ENCODE measurements at places on chromosomes 12 and 14. TPM values are rescaled to one million over a fixed set of nuclear protein-coding genes. Genes with fewer than 3 reads are reported as not detected.

The SDS gene
- not detected for total RNA-seq

- DNase-seq: no peak
Measured at GRCh38 chr12:21354641-21355040, 18.1 kb upstream of the IAPP start.

GRCh38 chr12:50922820-50923219 is 29.5 kb upstream of the HIGD1C start:
- no peak for DNase-seq

GRCh38 chr12:54134395-54134794 is 54.4 kb downstream of the SMUG1 start:
- no peak for DNase-seq

DNA sequence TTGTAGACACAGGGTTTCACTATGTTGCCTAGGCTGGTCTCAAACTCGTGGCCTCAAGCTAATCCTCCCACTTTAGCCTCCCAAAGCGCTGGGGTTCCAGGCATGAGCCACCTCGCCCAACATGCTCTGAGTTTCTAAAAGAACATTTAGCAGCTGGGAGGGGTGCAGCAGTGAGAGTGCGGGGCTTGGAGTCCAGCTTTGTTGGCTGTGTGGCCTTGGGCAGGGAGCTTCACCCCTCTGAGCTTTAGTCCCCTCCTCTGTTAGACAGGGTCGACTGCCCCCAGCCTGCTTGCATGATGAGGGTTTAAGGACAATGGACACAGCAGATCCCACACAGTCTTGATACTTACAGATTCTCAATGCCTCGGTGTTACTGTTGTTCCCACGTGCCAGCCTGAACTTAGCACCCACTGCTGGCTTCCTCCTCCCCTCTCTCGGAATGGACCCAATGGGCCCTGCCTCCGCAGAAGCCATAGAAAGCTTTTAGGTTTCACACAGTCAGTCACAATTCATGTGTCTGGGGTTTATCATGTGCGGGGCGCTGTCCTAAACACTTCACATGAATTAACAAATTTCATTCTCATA is 54.6 kb downstream of the PSMA6 start:
- DNase-seq: no peak

GRCh38 chr12:46490635-46491034 is 118.1 kb upstream of the SLC38A2 start:
- no peak for DNase-seq

GRCh38 chr12:98446682-98447081 is 68.7 kb upstream of the TMPO start:
- DNase-seq: no peak

The PLD4 gene
- total RNA-seq: not detected

DNA sequence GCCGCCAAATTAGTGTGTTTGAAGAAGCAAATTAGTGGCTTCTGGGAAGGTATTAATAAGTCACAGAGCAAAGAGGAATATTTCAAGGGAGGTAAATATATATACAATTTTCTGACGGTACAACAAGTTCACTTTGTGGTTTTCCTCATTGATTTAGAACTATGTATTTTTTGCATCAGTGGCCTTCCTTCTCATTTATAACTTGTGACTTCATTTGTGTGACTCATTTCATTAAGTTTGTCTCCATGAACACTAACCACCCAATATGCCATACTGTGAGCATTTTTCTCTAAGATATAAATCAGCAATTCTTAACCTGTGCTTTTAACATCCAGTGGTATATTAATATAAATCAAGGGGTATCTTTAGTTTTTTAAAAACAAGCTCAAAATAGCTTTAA is 29.3 kb upstream of the ARHGAP5 start:
- DNase-seq: no peak

DNA sequence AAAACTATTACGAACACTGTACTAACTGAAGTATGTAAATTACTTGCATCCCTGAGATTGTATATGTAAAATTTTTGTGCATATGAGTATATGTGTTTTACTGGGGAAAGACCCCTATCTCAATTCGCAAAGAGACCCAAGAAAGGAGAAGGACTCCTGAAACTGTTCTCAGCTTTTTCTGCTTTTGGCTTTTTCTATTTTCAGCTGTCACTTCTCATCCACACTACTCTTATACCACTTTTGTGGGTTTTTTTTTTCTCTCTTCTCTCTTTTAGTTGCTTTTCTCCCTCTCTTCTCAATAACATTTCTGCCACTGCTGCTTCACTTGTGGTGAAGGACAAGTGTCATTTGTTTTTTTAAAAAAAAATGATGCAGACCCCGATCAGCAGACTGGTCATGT is 39.8 kb downstream of the NIN start:
- no peak for DNase-seq

DNA sequence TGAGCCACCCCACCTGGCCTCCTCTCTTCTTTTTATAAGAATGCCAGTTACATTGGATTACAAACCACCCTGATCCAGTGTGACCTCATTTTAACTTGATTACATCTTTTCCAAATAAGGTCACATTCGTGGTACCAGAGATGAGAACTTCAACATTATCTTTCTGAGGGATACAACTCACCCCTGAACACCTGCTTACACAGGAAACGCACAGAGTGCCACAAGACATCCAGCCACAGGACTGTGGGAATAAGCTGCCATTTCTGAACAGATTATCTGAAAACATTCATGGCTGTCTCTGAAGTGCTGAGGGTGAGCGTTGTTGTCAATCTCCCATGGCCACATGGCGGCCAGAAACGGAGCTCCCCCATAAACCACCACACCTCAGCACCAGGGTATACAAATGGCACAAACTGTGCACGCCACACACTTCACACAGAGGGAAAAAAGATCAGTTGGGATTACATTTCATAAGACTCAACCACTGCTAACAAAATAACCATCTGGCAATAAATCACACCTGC is 23.7 kb downstream of the FOXN3 start:
- DNase-seq: no peak

- no peak for DNase-seq
Measured at GRCh38 chr12:24776861-24777260, 172.0 kb downstream of the BCAT1 start.

All from Caki2 (cell line).